ENCODE measurements at places on chromosomes 2 and 18.

DNA sequence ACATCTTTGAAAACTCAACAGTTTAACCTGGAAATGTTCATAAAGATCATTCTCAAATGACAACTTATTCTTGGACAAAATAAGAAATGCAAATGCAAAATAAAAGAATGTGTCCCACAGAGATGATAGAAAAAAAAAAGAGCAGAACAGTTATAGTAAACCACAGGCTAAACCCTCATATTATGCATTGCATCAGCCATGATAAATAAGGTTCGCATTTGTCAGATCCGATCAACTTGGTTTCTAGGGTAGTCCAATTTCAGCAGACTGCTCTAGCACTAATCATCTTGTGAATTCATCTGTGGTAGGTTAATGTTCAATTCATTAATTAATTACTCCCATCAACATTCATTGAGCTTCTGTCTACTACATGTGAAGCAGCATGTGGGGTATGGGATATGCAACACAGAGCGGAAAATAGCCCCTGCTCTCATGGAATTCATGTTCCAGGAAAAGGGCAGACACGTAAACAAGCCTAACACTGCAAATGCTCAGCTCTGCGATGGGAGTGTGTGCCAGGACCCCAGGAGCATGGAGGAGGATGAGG, 316.2 kb upstream of the REV1 start:
- no peak for DNase-seq

- no peak for DNase-seq
Measured at GRCh38 chr2:151289972-151290866, 751 bp upstream of the NMI start.

- DNase-seq: no peak
Measured at GRCh38 chr18:36595046-36595817, 233.6 kb downstream of the TPGS2 start.

GRCh38 chr2:206323486-206323885, 49.0 kb downstream of the ZDBF2 start:
- DNase-seq: no peak

DNA sequence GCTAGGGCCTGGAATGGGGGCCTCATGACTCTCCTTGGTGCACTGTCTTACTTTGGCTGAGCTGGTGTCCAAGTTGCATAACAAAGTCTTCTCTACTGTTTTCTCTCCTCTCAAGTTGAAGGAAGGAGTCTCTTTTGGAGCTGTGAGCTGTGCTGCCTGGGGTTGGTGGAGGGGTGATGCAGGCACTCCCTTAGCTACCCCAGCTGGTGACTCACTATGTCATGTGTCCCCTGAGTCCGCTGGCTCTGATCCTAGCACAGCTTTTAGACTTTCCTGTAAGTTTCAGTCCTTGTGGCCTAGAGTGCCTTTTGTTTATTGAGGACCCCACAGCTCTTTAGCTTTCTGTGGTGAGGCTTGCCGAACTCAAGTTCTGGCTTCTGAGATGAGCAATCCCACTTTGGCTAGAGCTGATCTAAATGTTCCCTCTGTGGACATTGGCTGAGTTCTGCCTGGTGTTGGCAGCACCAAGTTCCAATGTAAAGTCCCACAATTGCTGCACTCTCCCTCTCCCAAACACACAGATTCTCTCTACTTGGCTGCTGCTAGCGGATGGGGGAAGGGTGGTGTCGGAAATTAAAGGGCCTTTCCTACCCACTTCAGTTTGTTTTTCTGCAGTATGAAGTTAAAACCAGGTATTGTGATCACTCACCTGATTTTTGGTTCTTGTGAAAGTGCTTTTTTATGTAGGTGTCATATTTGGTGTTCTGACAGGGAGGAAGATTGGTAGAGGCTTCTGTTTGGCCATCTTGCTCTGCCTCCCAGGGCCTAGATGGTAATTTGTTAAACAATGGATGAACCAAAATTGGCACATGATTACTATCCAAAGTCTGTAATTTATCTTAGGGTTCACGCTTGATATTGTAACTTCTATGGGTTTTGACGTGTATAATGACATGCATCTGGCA, 83.2 kb downstream of the COMMD1 start:
- no peak for DNase-seq

DNA sequence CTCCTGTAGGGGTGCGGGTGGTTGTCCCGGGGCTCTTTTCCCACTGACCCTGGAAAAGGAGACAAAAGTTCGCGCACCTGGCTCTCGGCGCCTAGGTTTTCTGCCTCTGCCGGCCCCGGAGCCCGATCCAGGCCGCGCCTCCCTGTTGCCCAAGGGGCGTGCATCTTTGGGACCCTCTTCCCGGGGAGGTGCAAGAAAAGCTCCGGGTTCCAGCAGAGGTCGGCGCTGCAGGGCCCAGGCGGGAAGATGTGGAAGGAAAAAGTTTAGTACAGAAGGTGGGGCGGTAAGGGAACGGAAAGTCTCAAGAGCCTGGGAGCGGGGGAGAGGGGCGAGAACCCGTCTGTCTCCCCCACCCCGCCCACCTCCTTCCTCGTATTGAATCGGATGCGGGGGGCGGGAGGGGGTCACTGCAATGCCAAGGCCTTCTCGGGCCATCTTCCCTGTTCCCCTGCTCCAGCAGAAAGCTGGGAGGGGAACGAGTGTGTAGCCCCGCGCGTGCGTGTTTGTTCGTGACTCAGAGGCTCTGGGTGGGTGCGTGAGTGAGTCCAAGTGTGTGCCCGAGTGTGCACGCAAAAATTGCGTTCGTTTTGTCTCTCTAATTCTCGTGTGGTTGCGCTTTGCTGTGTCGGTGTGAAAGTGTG, 6.3 kb upstream of the EN1 start:
- no peak for DNase-seq

DNA sequence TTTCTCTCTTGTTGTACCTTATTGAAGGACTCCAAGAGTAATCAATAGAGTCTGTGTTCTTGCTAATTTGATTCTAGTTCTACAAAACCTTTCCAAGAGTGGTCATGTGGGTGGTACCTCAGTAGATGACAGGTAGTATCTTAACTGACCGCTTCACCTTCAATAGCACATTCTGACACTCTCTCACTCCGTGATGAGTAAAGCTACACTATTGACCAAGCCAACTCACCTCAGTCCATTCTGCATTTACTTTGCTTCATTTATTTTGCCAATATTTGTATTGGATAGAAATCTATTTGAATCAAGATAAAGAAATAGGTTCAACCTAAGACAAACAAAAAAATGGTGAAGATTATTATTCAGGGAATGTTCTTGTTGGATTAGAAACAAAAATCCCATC, 1869.6 kb upstream of the CELF4 start:
- no peak for DNase-seq

- no peak for DNase-seq
Measured at GRCh38 chr2:14952400-14952963, 320.0 kb downstream of the LRATD1 start.

GRCh38 chr2:119383410-119384140, 16.8 kb downstream of the DBI start:
- peak; percentile 46 for DNase-seq

DNA sequence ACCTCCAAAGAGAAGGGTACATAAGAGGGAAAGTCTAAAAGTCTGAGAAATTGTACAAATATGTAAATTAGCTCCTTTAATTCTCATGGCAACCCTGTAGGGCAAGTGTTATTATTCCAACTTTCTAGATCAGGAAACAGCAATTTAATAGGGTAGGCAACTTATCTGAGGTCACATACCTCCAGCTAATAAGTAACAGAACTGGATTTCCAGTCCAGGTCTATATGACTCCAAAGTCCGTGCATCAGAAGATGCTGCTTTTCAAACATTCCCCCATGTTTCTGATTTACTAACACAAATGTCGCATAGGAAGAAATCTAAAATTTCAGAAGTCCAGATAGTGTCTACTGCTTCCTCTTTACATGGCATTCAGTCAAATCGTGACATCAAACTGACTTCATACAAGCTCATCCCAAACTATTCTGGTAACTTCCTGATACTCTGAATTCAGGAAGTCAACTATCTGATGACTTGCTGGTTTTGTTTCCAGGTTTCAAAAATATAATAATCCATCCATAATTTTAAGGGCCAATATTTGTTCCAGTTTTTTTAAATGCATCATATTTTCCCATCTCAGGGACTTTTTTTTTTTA, 419.3 kb upstream of the ACVR2A start:
- no peak for DNase-seq

DNA sequence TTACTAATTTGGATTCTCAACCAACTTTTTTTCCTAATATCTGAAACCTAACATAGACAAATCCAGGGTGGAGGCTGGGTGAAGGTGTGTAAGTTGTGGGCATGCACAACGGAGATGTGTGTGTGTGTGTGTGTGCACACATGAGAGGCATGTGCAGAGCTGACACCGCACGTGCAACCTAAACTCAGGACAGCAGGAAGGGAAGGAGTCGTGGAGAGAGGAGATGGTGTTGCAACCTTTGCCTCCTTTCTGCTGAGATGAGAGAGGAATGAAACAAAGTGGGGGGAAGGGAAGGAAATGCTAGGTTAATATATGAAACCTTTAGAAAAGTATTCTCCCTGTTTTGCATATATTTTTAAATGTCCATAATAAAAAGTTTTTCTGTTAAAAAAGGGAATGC, 64.7 kb downstream of the KCTD1 start:
- no peak for DNase-seq

GRCh38 chr2:129747500-129748125, 231.9 kb upstream of the RAB6C start:
- DNase-seq: no peak

DNA sequence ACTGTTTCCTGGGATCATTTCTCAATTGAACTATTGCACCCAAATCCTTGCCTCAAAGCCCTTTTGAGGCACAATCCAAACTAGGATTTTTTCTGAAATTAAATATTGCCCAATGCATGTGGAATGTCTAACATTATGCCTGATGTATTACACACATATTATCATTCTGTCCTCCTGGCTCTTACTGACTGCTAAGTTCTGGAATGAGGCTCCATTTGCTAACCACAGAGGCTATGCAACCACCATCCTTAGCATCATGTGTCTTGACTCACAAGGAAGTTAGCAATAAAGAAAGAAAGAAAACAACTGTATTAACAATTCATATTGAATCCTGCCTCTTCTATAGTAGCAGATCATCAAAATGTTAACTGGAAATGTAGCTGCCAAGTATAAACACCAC, 1142.7 kb downstream of the CNTNAP5 start:
- DNase-seq: no peak

GRCh38 chr2:158031371-158031770, 70.3 kb upstream of the UPP2 start:
- no peak for DNase-seq

DNA sequence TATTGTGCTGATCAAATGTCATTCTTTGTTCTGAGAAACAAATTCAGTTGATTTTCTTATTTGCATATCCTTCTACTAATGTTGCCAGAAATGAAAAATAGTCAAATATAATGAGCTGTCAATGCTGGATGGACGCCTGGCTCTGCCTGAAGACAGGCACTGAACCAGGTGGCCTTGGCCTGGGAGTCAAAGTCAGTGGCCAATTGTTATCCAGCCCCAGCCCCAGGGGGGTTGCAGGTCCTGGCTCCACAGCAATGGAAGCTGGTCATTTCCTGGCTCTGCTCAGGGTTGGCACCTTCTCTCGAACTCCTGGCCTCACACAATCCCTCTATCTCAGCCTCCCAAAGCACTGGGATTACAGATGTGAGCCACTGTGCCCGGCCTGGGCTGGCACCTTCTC, 176.8 kb upstream of the GLI2 start:
- DNase-seq: no peak

DNA sequence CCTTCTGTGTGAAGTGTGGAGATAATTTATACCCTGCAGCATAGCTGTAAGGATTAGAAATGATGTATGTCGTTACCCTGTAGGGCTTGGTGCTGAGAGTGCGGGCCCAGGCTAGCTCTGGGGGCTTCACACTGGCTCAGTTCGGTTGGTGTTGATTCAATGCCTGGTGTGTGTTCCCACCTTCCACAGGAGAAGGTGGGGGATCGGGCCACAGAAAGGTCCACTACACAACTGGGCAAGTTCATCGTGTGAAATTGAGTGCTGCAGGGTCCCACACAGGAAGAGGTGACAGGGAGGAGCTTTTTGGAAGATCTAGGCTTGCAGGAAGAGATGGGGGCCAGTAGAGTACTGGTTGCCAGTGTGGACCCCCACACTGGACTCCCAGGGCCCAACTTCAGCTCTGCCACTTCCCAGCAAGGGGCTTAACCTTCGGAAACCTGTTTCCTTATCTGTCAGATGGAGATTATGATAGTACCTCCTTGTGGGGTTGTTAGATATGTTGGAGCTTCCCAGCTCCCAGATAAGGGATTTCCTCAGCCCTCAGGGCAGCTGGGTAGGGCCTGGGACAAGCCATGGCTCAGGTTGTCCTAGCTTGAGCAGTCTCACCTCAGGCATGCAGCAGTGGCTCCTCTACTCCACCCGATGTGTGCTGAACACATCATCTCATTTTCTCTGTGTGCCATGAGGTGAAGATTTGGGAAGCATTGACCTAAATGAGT, 71.5 kb downstream of the TMEM247 start:
- DNase-seq: no peak

GRCh38 chr2:64655873-64656272, 2.2 kb upstream of the SERTAD2 start:
- DNase-seq: no peak

- DNase-seq: no peak
Measured at GRCh38 chr18:58064406-58064998, 20.5 kb downstream of the NEDD4L start.

GRCh38 chr2:17148407-17149145, 369.7 kb downstream of the RAD51AP2 start:
- DNase-seq: no peak

- DNase-seq: no peak
Measured at GRCh38 chr18:45245091-45245511, 370.2 kb upstream of the SLC14A2 start.

All from NCI-H1105 treated with DMSO at 0.1 percent for 48 hours (cell line).